Caco-2 (cell line): ENCODE measurements at places on chromosomes 3 and 15.

- no peaks in the 10 kb centered on the region for H3K27me3 ChIP-seq
- DNase-seq = peak; percentile 59
- H3K4me3 ChIP-seq = no peak overlapping the region
These were observed 130.5 kb upstream of the EIF1B start for GRCh38 chr3:40179016-40179415.

DNA sequence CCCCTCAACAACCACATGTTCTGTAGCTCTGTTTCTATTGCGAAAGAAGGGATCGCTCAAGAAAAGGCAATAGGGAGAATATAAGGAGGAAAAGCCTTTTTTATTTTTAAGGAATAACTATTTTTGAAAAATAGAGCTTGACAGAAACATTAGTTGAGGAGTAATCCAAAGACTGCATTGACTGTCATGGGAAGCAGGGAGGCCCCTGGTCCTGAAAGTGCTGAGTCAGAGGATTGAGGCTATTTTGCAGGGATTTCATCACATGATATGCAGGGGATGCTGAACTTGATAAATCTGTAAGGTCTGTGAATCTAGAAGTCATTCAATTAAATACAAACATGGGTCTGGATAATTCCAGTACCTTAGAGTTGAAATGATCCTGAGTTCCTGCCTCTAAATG, 92.0 kb downstream of the MTHFS start:
- no peak overlapping the region for H3K4me3 ChIP-seq
- H3K27ac ChIP-seq = no peak overlapping the region
- DNase-seq = no peak
- H3K27me3 ChIP-seq = no peaks in the 10 kb centered on the region

- no peak overlapping the region for H3K4me3 ChIP-seq
- H3K4me1 ChIP-seq = 0 out of 2 replicates have a peak, but pooled peaks cover 4% of the 10 kb centered on the region
- DNase-seq = no peak
- H3K36me3 ChIP-seq = no peaks in the 10 kb centered on the region
- H3K27ac ChIP-seq = no peak overlapping the region
These were observed 137.2 kb downstream of the RPL22L1 start for GRCh38 chr3:170732660-170733245.

DNA sequence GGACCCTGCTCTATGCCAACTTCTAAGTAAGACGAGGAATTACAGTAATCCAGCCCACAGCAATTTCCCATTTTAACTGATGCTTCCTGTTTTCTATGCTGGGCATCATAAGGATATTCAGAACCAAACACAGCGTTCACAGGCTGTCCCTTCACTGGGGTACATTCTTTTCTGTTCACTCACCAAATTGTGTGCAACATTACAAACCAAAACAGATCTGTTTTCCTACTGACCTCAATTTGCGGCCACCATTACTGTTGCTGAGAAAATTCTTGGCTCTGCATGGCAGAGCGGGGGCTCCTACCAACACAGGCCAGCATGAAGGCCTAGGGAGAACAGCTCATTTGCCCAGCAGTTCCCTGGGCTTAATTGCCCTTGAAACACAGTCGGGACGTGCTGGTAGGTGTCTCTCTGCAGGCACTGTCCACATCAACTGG, 76.5 kb downstream of the MYO1E start:
- H3K4me1 ChIP-seq = peaks cover 33% of the 10 kb centered on the region
- H3K27ac ChIP-seq = no peak overlapping the region
- H3K4me3 ChIP-seq = no peak overlapping the region
- DNase-seq = no peak
- H3K27me3 ChIP-seq = no peaks in the 10 kb centered on the region

GRCh38 chr3:152656214-152656971, 178.5 kb upstream of the P2RY1 start:
- H3K36me3 ChIP-seq = no peaks in the 10 kb centered on the region
- no peaks in the 10 kb centered on the region for H3K27me3 ChIP-seq
- H3K4me1 ChIP-seq = no peaks in the 10 kb centered on the region
- no peak for DNase-seq
- no peak overlapping the region for H3K27ac ChIP-seq
- no peak overlapping the region for H3K4me3 ChIP-seq

- H3K36me3 ChIP-seq = no peaks in the 10 kb centered on the region
- H3K4me1 ChIP-seq = peaks cover 32% of the 10 kb centered on the region
- no peaks in the 10 kb centered on the region for H3K27me3 ChIP-seq
- no peak for DNase-seq
These were observed 50.2 kb upstream of the MGA start for GRCh38 chr15:41610048-41610447.

DNA sequence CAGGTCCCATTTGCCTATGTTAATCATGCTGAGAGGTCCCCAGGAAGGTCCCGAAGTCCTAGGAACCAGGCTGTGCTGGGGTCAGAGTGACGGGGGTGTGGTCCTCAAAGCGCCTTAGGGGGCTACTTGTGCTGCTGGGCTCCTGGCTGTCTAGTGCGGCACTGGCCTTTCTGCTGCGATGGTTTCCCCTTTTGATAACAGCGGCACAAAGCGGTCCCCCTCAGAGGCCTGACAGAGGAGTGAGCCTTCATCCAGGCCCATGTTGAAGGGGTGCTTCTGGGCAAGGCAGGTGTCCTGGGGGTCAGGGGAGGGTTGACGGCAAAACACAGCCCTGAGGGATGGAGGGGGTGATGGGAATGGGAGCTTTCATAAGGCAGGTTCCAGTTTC, 68.8 kb downstream of the HMCES start:
- no peaks in the 10 kb centered on the region for H3K36me3 ChIP-seq
- H3K27me3 ChIP-seq = no peaks in the 10 kb centered on the region
- no peak for DNase-seq
- H3K27ac ChIP-seq = no peak overlapping the region
- no peak overlapping the region for H3K4me3 ChIP-seq
- H3K4me1 ChIP-seq = no peaks in the 10 kb centered on the region
